ENCODE measurements at places on chromosomes 4 and X. TPM values are rescaled to one million over a fixed set of nuclear protein-coding genes. Genes with fewer than 3 reads are reported as not detected.

The TXK gene
- polyA plus RNA-seq: 3.2 TPM

The KCND1 gene
- polyA plus RNA-seq: 2.3 TPM

The STBD1 gene
- polyA plus RNA-seq: 2.2 TPM

The HSFX4 gene
- polyA plus RNA-seq: 0.16 TPM

The FAT1 gene
- polyA plus RNA-seq: 221 TPM

The SMPX gene
- 0.29 TPM for polyA plus RNA-seq

The ODAPH gene
- not detected for polyA plus RNA-seq

The TMEM35A gene
- polyA plus RNA-seq: 7.3 TPM

The ATP1B4 gene
- 0.06 TPM for polyA plus RNA-seq

The CFP gene
- polyA plus RNA-seq: 2.2 TPM

The TBX22 gene
- polyA plus RNA-seq: 2.5 TPM

GRCh38 chr4:42280327-42281095, 116.8 kb upstream of the SHISA3 start:
- DNase-seq: no peak

GRCh38 chr4:187724456-187724855, 271.1 kb upstream of the ZFP42 start:
- DNase-seq: no peak

GRCh38 chr4:19329631-19330030, 922.1 kb upstream of the SLIT2 start:
- DNase-seq: no peak

- DNase-seq: no peak
Observed at GRCh38 chrX:12950851-12951594, 23.9 kb upstream of the TMSB4X start.

DNA sequence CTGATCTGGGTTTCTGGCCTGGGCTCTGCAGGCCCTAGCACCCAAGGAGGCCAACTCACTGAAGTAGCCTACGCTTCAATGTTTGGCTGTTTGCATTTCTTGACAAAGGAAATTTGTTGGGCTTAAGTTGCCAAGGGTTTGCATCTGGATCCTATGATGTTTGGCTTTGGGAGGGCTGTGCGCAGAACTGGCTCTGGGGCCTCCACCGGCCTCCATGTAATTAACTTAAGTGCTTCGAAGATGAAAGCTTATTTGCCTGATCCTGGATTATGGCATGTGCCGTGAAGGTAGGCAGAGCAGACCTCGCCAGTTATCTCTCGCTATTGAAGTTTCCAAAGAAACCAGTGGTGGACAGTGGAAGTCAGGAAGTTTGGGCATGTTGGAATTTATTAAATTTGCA, 124.3 kb upstream of the STX18 start:
- DNase-seq: no peak

DNA sequence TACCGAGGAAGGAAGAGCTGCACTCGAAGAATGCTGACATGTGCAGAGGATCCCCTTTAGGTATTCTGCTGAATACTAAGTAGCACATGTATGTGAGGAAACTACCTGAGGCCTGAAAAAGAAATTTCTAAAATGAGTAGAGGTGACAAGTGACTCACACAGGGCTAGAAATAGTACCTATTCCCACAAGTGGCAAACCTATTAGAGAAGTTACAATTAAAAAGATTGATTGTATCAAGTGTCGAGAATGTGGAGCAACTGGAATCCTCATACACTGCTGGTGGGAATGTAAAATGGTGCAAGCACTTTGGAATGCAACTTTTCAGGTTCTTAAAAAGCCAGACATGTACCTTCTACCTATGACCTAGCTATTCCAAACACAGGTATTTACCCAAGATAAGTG, 47.4 kb downstream of the CCSER1 start:
- DNase-seq: no peak

DNA sequence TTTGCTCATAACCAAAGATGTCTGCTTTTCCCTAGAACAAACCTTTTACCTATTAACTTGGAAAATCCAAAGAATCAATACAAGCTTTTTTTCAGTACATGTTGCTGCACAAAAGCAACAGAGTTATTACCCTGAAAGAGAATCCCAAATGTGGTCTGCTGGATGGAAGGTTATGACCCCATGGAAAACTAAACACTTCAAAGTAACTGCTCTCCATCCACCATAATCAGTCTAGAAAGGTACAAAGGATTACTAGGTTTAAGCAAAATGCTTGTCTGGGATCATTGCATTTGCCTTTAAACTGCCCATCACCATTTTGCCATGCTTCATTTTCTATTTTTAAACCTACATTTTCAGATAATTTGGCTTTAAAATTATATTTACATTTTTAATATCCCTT, 11.7 kb downstream of the MMRN1 start:
- no peak for DNase-seq

DNA sequence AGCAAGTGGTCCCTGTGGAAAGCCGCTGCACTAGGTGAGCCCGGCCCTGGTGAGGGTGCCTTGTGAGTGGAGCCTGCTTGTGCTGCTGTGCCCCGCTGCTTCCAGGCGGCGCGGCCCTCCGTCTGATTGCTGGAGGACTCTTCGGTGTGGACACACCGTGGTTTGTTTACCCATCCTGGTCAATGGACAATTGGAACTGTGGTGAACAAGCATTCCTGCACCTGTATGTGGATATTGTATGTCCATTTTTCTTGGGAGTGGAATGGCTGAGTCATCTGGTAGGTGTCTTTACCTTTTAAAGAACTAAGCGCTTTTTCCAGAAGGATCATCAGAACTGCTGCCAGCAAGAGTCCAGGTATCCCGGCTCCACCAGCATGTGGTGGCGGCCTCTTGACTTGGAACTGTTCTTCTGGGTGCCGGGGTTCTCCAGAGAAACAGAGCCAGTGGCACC, 15.6 kb downstream of the MAEA start:
- no peak for DNase-seq

DNA sequence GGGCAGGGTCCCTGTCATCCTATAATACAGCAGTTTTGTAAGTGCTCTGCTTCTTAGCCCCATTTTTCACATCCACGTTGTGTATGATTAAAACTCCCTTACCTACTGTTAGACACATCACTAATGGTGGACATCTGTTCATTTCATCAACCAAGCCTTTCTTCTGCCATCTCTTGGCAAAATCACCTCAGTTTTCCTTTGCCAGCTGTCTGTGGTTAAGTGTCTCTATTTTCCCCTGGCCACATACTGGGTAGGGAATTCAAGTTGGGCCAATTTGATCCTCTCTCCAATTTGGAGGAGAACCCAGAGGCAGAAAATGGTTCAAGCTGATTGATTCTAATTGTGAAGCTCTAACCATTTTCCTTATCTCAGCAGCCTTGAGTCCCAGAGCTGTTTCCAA, 436.1 kb downstream of the PCDH7 start:
- DNase-seq: no peak

DNA sequence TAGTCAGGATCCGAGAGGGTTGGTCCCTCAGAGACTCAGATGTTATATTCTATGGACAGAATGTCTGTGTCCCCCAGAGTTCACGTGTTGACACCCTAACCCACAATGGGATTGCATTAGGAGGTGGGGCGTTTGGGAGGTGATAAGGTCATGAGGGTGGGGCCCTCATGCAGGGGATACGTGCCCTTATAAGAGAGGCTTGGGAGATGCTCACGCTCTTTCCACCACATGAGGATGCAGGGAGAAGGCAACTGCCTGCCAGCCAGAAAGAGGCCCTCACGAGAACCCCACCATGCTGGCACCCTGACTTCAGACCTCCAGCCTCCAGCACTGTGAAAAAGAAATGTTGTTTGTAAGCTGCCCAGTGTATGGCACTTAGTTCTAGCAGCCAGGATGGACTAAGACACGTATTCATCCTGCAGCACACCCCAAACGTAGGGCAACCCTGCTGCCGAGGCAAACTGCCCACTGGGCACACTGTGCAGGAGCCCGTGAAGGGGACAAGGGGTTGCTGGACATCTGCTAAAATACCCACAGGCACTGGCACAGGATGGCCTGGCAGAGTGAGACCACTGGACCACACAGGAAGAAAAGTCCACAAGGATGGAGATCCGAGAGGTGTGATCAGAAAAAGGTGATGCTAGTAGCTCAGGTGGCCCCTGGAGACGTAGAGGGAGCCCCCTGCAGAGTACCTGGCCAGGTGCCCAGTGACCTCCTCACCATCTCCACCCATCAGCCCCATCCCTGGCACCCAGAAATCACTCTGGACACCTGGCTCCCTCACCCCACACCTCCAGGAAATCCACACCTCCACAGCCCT, 62.7 kb downstream of the HTRA3 start:
- no peak for DNase-seq

DNA sequence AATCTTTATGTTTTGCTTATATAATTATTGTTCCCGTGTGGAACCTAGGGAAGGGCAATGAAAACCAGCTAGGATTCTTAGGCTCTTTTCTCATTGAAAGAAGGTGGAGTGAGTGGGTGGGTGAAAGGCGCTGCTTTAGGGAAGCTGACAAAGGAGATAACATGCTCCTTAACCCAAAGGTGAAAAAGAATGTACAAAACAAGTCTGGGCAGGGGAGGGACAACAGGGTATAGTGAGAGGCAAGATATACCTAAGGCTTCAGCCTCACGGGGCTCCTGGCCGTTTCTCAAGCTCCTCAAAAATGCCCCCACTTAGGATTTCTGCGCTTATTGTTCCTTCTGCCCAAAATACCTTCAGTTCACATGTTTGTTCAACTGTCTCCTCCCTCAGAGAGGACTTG, 1.8 kb downstream of the SH2D1A start:
- no peak for DNase-seq

GRCh38 chr4:39170301-39170700, 12.0 kb upstream of the WDR19 start:
- DNase-seq: no peak
